ENCODE measurements at places on chromosomes 12 and 14.

GRCh38 chr12:43029971-43030370 is 440.4 kb upstream of the PRICKLE1 start:
- no peak for DNase-seq

GRCh38 chr12:78739653-78740052 is 124.9 kb upstream of the SYT1 start:
- no peak for DNase-seq

DNA sequence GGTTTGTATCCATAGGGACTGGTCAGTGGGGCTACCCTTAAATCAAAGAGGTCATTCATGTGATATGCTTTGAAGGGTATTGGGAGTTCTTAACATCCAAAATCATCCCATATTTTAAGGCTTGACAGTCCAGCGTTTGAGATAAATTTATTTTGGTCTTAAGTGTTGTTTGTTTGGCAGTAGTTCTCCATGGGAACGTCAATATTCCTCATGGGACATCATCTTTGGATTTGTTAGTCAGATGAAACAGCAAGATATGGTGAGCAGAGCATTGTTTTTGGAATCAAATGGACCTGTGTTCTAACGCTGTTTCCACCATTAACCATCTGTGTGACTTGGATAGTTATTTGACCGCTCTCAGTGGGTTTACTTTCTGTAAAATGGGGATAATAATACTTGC is 45.9 kb upstream of the GSG1 start:
- no peak for DNase-seq

- DNase-seq, result no peak
Observed at GRCh38 chr14:23608454-23608853, 27.7 kb upstream of the DHRS2 start.

DNA sequence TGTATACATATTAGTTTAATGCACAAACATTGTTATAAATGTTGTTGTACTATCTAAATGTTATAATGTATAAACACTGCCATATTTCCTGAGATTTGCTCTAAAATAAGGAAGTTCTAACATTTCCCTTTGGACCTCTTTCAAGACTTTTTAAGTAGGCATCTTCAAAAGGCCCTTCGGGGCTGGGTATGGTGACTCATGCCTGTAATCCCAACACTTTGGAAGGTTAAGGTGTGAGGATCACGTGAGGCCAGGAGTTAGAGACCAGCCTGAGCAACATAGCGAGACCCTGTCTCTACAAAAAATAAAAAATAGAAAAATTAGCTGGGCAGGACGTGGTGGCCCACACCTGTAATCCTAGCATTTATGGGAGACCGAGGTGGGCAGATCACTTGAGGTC is 35.5 kb downstream of the FBLN5 start:
- DNase-seq, result no peak

Measured in spleen (tissue), 13 donors.